NCI-H1092 treated with DMSO at 0.1 percent for 48 hours (cell line): ENCODE measurements at places on chromosomes 3 and 15.

DNA sequence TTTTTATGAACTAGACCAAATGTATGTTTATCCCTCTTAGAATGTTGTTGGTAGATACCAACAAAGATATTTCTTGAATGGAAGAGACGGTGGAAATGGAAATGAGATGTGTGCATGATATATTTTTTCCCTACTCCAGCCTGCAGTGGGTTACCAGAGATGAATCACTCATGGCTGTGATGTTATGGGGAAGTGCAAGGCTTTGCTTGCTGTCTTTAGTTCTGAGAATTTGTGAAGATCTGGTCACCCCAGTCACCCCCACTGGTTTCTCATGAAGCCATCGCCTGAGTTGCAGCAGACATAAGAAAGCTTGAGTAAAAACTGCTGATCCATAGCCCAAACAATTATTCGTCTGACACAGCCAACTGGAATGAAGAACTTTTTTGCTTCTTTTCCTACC is 78.1 kb upstream of the EOMES start:
- no peak for DNase-seq

- peak; percentile 6 for DNase-seq
These were observed 95.7 kb downstream of the NEDD4 start for GRCh38 chr15:55897560-55898336.

GRCh38 chr3:188673646-188674186 is 498.1 kb upstream of the TPRG1 start:
- DNase-seq: no peak

DNA sequence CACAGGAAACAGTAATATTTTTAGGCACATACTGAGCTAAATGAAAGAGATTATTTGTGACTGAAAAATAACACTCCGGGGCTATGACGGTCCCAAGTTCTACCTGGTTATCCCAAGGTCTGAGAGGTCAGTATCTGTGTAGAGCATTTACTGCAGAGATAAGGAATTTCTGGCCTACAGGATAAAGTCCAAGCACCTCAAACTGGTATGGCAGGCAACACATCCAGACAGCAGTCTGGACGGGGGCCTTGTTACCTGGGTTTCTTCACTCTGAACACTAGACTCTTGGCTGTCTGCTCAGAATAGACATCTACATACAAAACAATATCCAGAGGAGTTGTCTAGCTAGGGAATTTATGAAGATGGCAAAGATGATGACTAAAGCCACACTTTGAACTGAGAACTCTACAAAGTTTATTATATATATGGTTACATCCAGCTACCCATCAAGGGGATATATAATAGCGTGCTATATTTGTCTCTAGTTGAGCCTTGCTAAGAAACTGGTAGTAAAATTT is 42.0 kb upstream of the CLRN1 start:
- no peak for DNase-seq

- no peak for DNase-seq
These were observed 69.0 kb upstream of the CCDC80 start for GRCh38 chr3:112709911-112710310.

DNA sequence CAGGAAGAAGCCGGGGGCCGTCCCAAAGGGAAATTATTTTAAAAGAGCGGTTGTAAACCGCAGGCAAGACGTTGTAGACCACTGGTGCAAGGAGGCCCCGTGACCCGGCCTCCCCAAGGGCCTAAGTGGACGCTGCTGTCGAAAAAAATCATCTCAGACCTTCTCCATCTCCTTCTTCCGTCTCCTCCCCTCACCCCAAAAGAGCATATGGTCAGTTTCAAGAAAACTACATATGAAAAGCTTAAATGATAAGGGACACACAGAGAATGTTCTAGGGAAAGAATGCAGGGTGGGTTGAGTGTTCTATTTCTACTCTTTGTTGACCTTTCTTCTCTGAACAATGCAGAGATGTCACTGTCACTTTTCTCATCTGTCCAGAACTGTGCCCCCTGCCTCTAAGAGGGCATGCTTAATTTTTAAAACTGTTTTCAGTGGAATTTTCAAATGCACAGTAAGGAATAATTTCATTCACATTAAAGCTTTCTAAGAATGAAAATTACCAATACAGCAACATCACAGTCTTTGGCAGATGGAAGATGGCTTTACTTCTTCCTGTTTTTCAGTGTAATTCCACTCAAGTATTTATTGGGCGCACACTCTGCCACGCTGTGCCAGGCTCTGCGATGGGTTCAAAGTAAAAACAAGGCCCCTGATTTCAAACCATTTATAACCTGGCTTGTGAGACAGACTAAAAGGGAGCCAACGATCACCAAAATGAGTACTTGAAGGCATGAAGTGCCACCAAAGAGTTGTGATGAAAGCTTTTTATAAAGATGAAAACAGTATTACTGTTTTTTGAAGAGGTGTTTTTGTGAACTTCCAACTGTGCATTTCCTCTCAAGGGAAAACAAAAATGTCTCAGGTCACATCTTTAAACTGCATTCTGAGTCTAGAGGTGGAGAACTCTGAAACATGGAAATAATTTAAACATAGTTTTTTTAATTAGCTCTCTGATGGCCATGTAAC is 891 bp upstream of the TOP2B start:
- DNase-seq: no peak

GRCh38 chr3:47407896-47408838 is 27.3 kb downstream of the PTPN23 start:
- DNase-seq: no peak

DNA sequence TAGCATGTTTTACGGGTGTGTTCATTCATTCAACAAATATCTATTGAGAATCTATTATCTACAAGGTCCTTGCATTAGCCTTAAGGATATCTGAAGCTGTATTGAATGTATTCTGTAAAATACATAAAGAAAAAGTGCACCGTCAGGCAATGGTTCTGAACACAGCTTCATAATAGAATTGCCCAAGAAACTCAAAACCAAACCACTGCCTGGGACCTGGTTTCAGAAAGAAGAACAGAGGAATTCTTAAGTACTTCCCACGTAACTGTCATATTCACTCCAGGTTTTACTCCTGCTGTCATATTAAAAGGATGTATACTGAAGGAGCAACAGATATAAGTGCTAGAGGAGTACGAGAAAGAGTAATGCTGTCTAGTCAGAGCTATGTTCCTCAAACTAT is 115.9 kb downstream of the FGF12 start:
- no peak for DNase-seq

GRCh38 chr3:101809178-101810021 is 30.4 kb downstream of the NXPE3 start:
- DNase-seq: peak; percentile 18

GRCh38 chr3:143358155-143358792 is 238.7 kb downstream of the CHST2 start:
- no peak for DNase-seq
